ENCODE measurements at places on chromosomes 7 and 10. TPM values are rescaled to one million over a fixed set of nuclear protein-coding genes. Genes with fewer than 3 reads are reported as not detected.
A peak's percentile ranks its signal among the peaks of the same experiment; 100 is the strongest.

GRCh38 chr7:114970308-114970707 is 48.4 kb downstream of the MDFIC start:
- DNase-seq, result no peak

- no peak for DNase-seq
These were observed 14.4 kb upstream of the TTYH3 start for GRCh38 chr7:2617325-2617905.

DNA sequence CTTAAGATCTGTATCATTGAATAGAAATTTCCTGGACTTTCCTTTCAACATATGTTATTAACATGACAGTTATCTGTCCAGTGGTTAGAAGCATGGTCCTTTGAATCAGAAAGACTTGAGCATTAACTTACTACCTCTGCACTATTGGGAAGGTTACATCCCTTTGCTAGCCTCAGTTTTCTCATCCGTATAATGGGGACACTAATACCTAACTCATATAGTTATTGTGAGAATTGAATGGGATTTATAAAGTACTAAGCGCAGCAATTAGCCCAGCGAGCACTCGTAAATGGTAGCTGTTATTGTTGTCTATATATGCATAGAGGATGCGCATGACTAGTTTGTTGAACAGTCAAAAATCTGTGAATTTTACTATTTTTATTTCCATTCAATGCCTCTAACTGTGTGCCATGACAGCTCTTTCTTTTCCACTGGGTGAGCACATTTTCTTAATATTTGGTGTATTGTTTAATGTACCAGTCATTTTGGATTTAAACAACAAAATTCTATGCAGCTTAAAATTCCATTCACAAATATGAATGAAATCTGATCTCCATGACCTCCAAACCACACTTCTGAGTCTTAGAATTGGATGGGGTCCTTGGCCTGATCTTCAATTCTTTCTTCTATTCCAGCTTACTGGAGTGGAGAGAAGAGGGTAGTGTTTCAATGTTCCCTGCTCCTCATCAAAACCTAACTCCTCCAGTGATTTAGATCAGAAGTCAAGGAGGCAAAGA is 65.0 kb downstream of the CACNB2 start:
- no peak for DNase-seq

- no peak for DNase-seq
These were observed 134.7 kb downstream of the EMX2 start for GRCh38 chr10:117677239-117677638.

- DNase-seq, result no peak
These were observed 73.4 kb downstream of the AHR start for GRCh38 chr7:17371671-17372524.

DNA sequence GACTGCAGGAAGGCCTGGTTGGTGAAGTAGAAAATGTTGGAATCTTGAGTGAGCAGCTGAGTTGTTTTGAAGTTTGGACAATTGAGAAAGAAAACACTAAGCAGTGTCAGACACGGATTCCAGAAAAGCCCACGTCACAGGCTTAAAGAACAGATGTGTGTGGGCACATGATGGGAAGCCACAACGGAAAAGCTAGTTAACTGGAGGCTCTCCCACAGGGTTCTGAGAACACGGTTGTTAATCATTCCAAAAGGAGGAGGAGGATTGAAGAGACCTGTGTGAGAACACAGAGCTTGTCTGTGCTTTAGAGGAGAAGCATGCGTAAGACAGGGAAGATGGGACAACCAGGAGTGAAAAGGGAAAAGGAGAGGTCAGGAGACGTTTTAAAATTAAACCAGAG is 42.6 kb downstream of the SHH start:
- DNase-seq, result no peak

The ADAM12 gene
- total RNA-seq, result 6.1 TPM

DNA sequence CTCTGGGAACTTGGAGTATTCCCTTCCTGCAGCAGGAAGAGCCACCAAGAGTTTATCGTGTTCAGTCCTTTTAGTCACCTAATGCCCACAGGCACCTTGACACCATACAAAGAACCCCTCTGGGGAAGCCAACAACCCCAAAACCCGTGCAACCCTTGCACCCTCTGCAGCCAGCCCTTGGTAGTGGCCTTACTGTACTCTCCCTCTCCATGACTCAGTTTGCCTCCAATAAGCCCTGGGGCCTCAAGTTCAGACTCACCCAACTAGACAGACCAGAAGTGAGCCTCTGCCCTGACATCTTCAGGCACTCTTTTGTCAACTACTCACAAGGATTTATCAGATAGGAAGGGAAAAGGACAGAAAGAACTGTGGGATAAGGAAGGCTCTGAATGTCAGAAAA is 30.9 kb downstream of the KCNMA1 start:
- no peak for DNase-seq

DNA sequence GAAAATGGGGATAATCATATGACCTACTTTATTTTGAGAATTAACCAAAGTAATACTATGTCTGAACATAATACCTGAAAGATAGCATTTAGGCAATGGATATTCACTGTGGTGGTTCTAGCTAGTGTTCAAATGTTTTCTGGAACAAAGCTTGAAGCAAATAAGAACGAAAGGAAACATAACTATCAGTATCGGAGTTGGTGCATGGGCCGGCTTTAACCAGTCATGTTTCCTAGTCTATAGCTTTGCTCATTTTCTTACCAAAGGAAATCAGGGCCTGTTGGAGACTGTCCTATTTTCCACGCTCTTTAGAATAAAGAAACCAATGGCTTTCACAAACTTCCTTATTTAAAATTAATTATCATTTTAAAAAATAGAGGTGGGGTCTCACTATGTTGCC is 8.9 kb downstream of the IL2RA start:
- no peak for DNase-seq

GRCh38 chr7:37916673-37917660 is at the start of gene SFRP4:
TSS of gene SFRP4 (minus strand) at chr7:37916817. CDS start at chr7:37916537, 280 bp downstream.
- DNase-seq, result no peak

The UMAD1 gene
- total RNA-seq, result 16.9 TPM

GRCh38 chr10:115092555-115093285 is 445 bp upstream of the ATRNL1 start:
- DNase-seq, result peak; percentile 30

- no peak for DNase-seq
These were observed 1071.1 kb downstream of the XPNPEP1 start for GRCh38 chr10:108852211-108852610.

- no peak for DNase-seq
These were observed 282.3 kb downstream of the USP6NL start for GRCh38 chr10:11329062-11329673.

The PNLIPRP3 gene
- not detected for total RNA-seq

The RADIL gene
- 8.5 TPM for total RNA-seq

- no peak for DNase-seq
These were observed 62.9 kb upstream of the MKRN1 start for GRCh38 chr7:140542228-140542603.

- no peak for DNase-seq
These were observed 1028.6 kb downstream of the CNTNAP2 start for GRCh38 chr7:147145194-147145593.

The FAM131B gene
- total RNA-seq, result 162 TPM
